ENCODE measurements at places on chromosomes 16 and 17.

DNA sequence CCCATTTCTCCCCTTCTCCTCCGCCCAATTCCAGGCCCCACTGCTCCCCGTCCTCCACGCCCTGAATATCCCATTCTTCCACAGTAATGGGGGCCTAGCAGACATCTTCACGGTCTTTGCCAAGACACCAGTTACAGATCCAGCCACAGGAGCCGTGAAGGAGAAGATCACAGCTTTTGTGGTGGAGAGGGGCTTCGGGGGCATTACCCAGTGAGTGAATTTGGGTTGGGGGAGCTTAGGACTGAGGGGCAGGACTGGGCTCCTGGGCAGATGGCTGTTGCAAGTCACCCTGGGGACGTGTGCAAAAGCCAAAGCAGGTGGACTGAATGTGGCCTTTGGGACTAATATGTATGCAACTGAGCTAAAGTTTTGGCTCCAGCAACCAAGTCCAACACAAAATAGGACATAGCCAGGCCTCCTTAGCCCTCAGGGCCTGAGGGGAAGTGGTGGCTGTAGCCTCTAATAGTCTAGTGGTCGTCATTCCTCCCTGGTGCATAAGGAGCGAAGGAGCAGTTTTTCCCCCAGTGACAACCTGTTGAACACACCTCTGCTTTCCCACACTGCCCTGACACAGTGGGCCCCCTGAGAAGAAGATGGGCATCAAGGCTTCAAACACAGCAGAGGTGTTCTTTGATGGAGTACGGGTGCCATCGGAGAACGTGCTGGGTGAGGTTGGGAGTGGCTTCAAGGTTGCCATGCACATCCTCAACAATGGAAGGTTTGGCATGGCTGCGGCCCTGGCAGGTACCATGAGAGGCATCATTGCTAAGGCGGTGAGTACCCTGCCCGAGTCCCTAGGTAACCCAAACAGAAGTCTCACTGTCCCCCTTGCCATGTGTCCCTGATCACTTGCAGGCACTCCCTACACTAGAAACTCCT is 2.6 kb downstream of the ACADVL start:
- DNase-seq, result no peak

DNA sequence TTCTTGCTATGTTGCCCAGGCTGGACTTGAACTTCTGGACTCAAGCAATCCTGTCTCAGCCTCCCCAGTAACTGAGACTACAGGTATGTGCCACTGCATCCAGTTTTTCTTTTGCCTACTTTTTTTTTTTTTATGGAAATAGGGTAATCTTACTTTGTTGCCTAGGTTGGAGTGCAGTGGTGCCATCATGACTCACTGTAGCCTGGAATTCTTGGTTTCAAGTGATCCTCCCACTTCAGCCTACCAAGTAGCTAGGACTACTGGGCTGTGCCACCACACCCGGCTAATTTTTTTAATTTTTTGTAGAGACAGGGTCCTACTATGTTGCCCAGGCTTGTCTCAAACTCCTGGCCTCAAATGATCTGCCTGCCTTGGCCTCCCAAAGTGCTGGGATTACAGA is 10.0 kb downstream of the LRRC36 start:
- no peak for DNase-seq

GRCh38 chr17:64091116-64091515 is 38.8 kb downstream of the ERN1 start:
- no peak for DNase-seq

GRCh38 chr17:60155815-60156214 is 6.0 kb downstream of the CA4 start:
- no peak for DNase-seq

- no peak for DNase-seq
Observed at GRCh38 chr17:31211352-31212012, 85.6 kb downstream of the OMG start.

- no peak for DNase-seq
Observed at GRCh38 chr16:14018851-14019250, 52.3 kb upstream of the MRTFB start.

DNA sequence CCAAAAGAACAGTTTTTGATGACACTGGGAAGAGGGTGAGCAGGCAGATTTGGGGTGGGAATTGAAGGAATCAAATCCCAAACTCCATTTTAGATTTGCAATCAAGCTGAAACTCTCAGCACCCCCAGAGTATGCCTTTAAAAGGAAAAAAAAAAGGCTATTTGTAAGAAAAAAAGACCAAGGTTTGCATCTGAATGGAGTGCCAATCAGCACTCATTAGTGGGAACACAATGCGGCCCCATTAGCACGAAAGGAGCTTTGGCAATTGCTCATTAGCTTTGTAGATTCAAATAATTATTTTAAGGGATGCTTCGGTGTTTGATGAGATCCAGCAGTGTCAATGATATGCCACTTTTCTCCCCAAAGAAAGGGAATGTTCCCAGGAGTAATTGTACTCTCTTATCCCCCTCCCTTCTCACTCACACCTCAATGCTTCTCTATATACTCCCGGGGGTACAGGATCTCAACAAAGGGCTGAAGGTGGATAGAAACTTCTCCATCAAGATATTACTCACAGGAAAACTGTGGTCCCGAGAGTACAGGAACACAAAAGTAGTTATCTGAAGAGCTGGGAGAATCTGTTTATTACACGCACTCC is 32.2 kb downstream of the CHP2 start:
- no peak for DNase-seq

GRCh38 chr17:81519284-81520020 is 6.9 kb upstream of the ACTG1 start:
- DNase-seq, result peak; percentile 71

GRCh38 chr16:85291302-85292148 is 179.3 kb upstream of the CIBAR2 start:
- no peak for DNase-seq

DNA sequence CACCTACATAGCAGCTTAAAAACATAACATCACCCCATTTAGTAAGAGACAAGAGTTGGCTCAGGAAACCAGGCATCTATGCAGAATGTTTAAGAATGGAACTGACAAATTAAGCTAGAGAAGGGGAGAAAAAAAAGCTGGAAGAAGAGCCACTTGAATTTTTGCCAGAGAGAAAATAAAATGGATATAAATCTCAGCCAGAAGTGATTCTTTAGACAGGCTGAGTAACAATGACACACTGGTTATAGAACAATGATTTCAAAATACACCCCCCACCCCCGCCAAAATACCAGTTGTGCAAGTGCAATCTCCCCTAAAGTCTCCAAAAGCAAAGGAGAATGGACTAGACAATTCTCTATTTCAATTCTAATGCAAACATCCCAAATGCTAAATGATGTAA is 22.4 kb downstream of the LSM12 start:
- DNase-seq, result no peak

- no peak for DNase-seq
Observed at GRCh38 chr16:87326151-87326571, 9.0 kb upstream of the C16orf95 start.

- no peak for DNase-seq
Observed at GRCh38 chr17:77827511-77827910, 131.0 kb upstream of the TNRC6C start.

GRCh38 chr17:40937384-40937819 is at the start of gene KRT23:
KRT23 (minus strand) TSS chr17:40937646; CDS start chr17:40936603, 1,043 bp downstream.
- no peak for DNase-seq

DNA sequence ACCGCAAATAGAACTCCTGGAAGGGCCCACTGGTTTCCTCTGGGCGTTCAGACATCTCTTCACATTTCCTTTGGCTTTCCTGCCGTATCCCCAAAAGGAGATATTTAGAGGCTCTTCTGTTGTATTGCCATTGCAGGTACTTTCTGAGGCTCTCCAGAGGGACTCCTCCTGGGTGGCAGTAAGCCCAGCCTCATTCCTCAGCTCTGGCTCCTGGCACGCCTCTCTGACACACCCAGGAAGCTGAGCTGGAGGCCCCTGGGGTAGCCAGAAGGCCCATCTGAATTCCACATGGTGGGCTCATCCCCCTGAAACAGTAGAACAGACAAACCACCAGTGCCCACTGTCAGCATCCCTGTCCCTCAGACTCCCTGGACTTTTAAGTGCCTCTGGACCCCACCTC is 206.7 kb downstream of the PARN start:
- DNase-seq, result no peak

- no peak for DNase-seq
Observed at GRCh38 chr17:51734462-51734861, 424.1 kb downstream of the CA10 start.

DNA sequence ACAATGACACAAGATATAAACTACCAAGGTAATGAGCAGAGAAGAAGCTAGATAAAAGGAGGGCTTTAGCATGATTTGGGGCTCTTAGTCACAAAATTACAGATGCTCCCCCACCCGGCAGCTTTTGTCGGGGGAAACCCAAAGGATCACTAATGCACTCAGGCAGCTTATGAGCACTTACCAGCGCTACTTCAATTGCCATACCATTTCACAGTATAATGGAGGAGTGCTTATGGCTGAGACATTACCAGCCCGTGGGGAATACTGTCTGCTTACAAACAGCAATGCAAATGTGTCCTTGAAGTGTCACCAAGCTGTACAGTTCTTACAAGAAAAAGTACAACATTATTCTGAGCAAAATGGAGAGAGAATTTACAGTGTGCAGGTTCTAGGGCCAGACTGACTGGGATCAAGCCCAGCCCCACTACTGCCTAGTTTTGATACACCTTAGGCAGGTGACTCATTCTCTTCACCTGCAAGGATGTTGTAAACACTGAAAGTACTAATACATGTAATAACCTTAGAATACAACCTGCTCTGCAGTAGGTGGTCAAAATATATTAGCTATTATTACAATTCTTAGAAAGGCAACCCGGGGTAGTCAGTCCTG is 16.3 kb downstream of the ANKFY1 start:
- no peak for DNase-seq

DNA sequence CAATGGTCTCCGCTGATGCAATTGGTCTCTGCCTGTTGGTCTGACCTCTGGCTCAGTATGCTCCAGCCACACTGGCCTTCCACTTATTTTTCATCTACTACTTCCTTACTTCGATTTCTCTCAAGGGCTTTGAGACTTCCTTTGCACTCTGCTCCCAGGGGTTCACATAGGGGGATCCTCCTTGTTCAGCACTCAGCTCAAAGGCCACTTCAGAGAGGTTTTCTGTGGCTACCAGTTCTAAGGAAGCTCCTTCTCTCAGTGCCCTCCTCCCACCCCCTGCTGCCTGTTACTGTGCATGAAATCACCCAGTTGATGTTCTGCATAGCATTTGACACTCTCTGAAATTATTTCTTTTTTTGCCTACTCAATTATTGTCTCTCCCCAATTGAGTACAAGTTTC is 476.4 kb downstream of the HS3ST3B1 start:
- no peak for DNase-seq

- no peak for DNase-seq
Observed at GRCh38 chr17:7774055-7774521, 56.5 kb downstream of the DNAH2 start.

DNA sequence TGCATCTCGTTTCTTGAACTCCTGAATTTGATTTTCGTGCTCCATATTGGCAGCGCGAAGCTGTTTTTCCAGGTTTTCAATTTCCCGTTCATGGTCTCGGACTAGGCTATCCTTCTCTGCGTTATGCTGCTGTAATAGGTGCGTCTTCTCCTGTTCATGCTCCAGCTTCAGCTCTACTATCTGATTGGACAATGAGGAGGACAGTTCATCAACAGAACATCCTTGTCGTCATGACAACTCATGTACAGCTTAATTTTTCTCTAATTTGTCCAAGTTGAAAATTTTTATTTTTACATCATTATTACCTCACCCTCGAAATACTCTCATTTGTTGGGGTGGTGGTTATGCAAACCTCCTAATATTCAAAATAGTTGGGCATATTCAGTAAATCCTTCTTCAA is 289.8 kb downstream of the CEP112 start:
- DNase-seq, result no peak

DNA sequence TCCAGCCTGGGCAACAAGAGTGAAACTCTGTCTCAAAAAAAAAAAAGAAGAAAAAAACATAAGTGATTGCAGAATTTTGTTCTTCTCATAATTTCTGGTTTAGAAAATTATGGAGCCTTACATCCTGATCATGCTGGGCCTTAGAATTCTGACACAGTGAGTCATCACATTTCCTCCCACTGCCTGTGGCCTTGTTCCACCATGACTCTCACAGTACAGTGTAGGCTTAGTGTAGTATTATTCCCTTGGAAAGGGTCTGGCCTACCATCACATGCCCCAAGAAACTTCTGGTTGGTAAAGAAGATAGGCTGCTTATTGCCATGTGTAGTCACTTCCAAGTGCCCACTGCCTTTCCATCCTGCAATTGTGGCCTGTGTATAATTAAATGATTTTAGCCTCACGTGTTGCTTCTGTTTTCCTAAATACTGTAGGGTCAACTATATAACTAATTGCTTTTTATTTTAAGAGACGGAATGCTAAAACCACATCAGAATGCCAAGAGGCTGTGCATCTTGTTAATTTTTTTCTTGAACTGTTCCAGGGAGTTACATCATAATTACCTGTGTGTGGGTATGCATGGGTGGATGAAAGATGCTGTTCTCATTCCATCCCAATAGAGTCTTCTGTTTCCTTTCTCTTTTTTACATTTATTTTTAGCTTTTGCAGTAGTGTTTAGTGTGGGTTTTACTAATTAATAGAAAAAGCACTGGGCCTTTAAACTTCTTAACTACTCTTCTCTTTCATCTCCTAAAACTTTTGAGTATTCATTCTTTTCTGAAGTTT is 25.9 kb downstream of the OGFOD1 start:
- no peak for DNase-seq

DNA sequence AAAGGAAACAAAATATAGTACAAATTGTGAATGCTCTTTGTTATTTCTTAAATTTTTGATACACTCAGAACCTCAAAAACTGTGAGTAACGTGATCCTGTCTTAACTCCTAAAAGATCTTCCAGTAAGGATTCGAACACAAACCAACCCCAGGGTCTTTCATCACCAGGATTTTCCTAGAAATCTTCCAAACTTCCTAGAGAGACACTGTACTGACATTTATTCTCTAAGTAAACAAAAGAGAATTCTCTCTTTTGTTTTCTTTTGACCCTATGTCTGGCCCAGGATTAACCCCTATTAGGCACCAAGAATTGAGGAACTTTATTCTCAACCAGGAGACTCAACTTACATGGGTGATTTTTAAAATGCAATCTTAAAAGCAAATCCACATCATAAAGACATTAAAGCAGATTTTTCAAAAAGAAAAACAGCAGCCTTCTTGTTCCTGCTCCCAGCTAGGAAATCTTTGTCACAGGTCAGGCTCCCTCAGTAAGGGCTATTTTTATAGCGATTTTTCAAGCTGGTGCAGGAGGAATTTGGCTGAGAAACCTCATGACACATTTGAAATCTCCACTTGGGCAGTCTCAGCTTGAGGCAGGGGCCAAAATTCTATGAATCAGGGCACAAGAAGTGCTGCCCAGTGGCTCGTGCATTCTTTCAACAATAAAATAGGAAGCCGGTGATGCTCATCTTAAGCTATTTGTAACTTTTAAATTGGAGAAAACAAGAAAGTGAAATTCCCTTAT is 6.2 kb upstream of the SMG1 start:
- DNase-seq, result no peak

DNA sequence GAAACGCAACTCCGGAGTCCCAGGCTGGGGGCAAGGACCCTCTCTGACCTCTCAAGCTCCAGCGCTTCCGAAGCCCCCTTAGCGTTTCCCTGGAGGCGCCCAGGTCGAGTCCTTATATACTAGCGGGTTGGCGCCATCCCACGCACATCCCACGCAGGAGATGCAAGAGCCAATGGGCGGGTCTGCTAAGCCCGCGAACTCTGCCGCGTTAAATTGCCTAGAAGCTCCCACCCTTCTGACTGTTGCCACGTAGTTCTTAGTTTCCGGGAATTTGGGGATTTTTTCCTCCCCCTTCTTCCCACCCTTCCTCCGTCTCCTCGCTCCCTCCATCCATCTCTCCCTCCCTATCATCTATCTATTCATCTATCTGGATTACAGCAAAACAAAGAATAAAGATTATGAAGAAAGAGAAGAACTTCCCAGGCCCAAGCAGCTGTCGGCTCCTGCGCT is at the start of gene SLFN11:
Gene SLFN11, minus strand, starts transcription at position 88 of the 450 bp plus-strand sequence. CDS start 9,814 bp downstream, outside the sequence.
- DNase-seq, result peak; percentile 90

GRCh38 chr17:19306160-19307111 is 56.1 kb downstream of the B9D1 start:
- DNase-seq, result no peak

All from activated T-cell treated with anti-CD3 and anti-CD28 coated beads, Interleukin-2, amount 50 U/mL, for 4 hours (primary cell).